ENCODE measurements at places on chromosomes 16 and 17.

GRCh38 chr17:35345926-35346771 lies 27.3 kb downstream of the SLFN11 start:
- DNase-seq = no peak

DNA sequence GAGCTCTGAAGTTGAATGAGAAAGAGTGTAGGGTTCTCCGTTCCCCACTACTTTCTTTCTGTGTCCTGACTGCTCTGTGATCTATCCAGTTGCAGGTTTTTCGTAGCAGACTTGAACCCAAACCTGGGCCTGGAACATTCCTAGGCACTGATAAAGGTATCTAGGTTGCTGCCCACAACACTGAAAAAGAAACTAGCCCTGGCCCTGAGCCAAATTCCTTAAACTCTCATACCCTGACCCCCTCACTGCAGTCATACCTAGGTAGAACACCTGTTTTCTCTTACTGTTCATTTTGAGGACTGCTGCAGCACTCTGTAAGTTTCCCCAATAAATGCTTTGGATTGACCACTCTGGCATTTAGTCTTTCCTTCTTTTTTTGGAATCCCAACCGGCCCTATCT lies 5.4 kb downstream of the HYDIN start:
- DNase-seq = no peak

DNA sequence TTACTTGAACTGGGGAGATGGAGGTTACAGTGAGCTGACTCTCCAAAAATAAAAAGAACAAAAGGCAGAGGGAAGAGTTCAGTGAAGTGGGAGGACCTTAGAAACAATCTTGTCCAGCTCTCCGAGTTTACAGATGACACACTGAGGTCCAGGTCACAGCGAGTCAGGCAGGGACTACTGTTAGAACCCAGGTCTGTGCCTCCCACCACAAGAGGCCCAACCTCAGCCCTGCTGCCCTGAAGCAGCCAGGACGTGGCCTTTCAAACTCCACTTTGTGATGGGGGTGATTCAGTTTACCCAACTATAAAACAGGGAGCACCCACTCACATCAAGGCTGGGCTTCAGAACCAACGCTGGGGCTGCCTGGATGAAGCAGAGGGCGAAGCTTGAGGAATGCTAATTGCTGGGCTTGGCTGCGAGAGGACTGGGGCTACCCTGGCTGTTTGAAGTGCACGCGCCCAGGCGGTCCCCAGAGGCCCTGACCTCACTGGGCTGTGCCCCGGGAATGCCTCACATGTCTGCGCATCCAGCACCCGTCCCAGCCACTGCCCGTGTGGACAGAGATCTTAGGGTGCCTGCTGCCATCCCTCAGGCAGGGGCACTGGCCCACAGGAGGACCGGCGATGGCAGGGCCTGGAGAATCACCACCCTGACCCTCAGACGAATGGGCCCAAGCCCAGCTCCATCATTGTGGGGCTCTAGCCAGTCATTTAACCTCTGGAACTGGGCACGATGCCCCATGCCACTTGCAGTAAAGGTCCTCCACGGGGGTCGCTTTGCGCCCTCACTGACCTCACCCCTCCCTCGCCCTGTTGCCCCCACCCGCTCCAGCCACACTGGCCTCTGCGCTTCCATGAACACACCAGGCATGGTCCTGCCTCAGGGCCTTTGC lies 11.4 kb downstream of the SLC5A10 start:
- DNase-seq = no peak

GRCh38 chr16:50238868-50239301 lies 27.5 kb upstream of the ADCY7 start:
- no peak for DNase-seq

GRCh38 chr16:78718141-78718540 lies 618.7 kb downstream of the WWOX start:
- DNase-seq = no peak

DNA sequence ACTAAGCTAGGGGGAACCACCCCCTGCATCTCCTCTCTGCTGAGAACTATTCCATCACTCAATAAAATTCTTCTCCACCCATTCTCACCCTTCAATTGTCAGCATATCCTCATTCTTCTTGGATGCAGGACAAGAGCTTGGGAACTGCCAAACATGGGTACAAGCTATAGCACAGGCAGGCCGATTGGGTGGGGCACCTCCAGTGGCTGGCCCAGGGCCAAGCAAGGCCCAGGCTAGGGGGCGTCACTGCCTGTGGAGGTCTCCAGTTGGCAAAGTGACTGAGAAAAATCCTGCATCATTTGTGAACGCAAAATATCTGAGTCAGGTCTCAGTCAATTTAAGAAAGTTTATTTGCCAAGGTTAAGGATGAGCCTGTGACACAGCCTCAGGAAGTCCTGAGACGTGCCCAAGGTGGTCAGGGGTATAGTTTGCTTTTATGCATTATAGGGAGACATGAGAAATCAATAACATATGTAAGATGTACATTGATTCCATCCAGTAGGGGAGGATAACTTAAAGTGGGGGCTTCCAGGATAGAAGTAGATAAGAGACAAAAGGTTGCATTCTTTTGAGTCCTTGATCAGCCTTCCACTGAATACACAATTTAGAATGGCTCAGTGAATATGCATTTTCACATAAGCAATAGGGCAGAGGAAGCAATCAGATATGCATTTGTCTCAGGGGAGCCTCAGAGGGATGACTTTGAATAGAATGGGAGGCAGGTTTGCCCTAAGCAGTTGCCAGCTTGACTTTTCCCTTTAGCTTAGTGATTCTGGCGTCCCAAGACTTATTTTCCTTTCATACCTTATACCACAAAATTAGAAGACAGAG lies 21.5 kb upstream of the DHRS7B start:
- DNase-seq = no peak

GRCh38 chr16:1102921-1103635 lies 7.0 kb upstream of the C1QTNF8 start:
- DNase-seq = no peak

DNA sequence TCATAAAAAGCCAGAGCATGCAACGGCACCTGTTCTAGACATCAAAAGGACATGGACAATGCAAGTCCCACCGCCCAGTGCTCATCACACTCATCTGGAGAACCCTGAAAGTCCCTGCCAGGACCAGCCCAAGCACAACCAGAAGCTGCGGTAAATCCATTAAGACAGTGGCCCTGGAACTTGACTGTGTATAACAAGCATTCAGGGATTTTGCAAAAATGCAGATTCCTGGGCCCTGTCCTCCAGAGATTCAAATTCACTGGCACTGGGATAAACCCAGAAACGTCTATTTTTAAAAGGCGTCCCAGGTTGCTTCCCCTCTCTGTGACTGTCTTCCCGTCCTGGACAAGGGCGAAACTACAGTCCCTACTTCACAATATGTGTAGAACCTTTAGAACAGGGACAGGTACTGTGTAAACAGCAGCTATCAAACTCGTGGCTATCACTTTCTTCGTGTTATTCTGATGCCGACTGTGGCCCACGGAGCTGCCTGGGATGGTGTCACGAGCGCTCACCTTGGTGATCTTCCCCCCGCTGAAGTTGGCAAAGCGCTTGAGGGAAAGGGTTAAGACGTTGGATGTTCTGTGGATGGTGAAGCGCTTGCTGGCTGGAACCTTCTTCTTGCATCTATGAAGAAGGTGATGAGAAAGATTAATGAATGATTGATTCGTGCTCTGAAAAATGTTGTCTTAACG lies 22.3 kb downstream of the USP36 start:
- DNase-seq = no peak

- DNase-seq = no peak
Observed at GRCh38 chr16:67979955-67980678, at the start of gene DPEP3. TSS of gene DPEP3 (minus strand) at chr16:67980499. CDS start at chr16:67980380, 119 bp downstream.

DNA sequence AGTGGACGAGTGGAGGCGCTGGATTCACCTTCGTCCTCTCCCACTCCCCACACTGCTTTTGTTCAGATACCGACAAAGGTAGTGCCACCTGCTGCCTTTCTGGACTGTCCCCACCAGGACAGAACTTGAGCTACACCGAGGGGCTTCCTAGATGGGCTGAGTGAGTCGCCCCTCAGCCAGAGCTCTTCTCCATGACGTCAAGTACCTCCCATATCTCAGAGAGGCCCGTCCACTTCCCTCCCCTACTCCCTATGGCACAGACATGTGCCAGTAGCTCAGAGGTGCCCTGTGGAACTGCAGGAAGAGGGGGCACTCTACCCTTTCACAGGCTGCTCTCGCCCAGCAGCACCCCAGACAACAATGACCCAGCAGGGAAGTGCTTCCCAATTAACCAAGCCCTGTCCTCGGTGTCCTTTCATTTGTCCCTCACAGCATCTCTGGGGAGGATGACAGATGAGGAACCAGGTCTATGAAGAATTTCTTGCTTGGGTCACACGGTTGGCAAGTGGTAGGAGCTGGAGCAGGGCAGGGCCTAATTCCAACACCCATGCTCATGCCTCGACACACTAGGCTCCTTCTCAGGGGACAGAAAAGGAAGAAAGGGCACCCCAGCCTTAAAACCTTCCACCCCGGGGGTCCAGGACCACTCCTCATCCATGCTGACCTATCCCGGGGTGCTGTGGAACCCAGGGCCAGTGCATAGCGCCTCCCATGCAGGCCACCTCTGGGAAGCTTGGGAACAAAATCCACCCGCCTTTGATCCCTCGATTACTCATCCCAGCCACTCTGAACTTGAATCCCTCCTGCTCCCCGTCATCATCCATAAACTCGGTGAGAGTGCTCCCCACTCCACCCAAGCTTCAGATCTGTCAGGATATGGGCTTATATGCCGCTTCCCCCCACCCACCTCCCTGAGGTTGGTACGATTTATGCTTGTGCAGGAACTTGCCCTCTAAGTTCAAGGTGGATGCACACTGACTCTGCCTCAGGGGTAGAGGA lies 51.7 kb downstream of the WNT3 start:
- no peak for DNase-seq

DNA sequence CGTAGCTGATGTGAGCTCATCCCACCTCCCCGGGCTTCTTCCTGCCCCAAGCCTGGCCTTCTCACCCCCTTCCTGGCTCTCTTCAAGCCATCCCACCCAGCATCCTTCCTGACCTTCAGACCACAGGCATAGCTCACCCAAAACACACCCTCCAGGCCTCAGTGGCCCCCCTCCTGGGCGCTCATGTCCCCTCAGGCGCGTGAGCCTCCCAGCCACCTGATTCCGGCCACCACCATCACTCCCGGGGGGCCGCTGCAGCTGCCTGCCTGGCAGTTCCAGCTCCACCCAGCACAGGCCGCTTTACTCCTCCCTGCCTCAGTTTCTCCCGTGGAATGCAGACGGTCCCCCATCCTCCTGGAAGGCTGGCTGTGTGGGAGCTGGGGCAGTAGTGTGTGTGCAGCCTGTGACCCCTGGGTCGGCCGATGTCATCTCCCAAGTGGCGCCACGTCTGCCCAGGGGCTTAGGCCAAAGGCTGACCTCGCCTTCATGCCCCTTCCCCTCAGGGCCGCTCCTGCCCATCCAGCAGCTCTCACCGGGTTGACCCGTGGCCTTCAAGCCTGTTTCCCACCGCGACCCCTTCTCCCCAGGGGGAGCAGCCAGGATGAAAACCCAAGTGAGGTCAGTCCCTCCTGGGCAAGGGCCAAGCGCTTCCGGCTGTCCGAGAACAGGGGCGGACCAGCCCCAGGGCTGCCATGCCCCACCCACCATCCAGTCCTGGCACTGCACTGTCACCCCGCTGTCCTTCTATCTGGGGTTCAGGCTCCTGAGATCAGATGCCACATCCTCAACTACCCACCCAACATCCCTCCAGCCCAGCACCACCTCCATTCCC lies 11.9 kb upstream of the CHMP6 start:
- no peak for DNase-seq

DNA sequence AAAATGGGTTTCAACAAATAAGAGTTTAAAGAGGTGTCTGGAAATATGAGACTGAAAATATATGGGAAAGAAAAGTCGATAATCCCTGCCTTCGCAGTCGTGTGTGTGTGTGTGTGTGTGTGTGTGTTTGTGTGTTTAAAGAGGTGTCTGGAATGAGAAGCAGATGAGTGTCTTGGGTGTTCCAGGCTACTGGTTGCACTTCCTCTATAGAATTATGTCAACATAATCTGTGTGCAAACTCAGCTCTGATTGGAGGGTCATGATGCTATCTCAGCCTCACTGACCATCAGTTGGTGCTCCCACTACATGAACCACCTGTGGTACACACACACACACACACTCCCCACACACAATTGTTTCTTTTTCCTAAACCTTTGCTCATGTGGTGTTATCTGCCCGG lies 347.3 kb downstream of the NPIPA8 start:
- no peak for DNase-seq

DNA sequence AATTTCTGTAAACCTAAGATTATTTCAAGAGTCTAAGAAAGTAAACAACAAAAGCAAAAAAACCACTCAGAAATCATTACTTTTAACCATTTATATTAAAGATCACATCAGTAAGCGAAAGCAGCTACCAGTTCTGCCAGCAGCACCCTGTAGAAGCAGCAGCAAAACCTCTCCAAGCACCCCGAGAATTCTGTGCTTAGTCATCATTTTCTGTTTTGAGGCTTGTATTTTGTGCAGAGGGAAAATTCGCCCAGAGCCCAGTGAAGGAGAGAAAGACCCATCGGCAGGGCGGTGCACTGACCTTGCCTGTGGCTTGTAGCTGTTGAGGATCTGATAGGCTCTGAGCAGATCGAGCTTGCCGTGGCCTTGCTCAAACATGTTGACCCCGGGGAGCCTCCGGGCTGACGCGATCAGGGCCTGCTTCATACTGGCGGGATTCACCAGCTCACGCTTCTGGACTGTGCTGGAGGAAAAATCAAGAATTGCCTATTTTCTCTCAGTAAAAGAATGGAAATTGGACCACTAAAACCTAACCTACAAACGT lies 35.2 kb downstream of the MBTPS1 start:
- no peak for DNase-seq

DNA sequence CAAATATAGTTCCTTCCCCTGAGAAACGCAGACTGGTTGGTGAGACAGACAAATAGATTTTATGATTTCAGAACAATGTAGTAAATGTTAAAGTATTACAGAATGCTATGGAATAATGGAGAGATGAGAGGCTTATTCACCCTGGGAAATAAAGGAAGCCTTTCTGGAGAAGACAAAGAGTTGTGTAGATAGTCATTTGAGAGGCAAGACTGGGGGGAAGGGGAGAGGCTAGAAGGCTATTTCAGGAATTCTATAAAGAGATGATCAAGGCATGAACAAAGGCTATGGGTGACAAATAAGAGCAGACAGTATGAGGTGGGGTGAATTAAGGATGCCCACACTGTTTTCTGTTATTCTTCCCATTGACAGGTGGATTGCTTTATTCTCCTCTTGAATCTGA lies 211.4 kb downstream of the GRIN2A start:
- DNase-seq = no peak

- no peak for DNase-seq
Observed at GRCh38 chr17:61230972-61231820, 168.4 kb upstream of the TBX2 start.

DNA sequence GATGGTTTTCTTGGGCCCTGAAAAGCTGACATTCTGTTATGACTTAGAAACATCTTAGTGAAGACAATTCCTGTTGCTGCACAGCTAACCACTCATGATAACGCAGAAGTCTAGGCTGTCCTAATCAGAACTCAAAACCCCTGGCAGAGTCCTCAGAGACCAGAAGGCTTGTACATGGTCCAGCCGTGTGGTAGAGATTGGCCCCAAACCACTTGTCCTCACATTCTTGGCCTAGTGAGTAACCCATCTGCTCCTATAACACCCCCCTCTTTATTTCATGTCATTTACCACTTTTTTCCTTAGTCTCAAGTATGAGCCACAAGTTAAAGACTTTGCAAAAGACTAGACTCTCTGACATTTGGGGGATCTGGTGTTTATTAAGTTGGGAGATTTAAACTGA lies 116.5 kb upstream of the ADAMTS18 start:
- DNase-seq = no peak

GRCh38 chr17:60154616-60155426 lies 5.0 kb downstream of the CA4 start:
- DNase-seq = no peak
